ENCODE measurements at places on chromosomes 1 and 21. TPM values are rescaled to one million over a fixed set of nuclear protein-coding genes. Genes with fewer than 3 reads are reported as not detected.

- peaks cover 9% of the 10 kb centered on the region for H3K36me3 ChIP-seq
- no peak overlapping the region for H3K27ac ChIP-seq
- peaks cover 19% of the 10 kb centered on the region for H3K4me1 ChIP-seq
- no peak for DNase-seq
Measured at GRCh38 chr1:68103011-68103545, 52.7 kb upstream of the DIRAS3 start.

DNA sequence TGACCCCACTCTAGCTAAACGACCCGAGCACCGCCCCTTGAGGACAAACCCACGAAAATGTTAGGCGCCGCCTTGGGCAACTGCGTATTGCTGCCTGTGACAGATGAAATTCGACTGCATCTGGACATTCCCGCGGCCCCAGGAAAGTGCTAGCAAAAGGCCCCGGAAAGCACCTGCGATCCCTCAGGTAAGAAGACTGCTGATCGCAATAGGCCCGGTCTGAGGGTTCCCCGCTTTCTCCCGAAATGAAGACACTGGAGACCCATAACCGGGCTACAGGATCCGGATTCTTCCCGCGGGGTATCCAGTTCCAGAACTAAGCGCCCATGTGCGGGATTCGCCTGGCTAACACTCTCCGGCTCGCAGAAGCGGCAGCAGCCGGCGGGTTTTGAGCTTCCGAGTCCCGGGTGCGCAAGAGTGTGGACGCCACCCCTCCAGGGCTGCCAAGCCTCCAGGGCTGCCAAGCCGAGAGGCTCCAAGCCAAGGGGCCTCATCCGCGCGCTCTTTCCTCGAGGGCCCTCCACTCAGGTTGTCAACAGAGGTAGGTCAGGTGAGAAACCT is 157.9 kb upstream of the NBPF11 start:
- peaks cover 3% of the 10 kb centered on the region for H3K4me1 ChIP-seq
- peaks cover 75% of the 10 kb centered on the region for H3K27me3 ChIP-seq
- no peak overlapping the region for H3K4me3 ChIP-seq
- DNase-seq, result no peak
- H3K27ac ChIP-seq, result no peak overlapping the region
- H3K36me3 ChIP-seq, result peaks cover 7% of the 10 kb centered on the region

DNA sequence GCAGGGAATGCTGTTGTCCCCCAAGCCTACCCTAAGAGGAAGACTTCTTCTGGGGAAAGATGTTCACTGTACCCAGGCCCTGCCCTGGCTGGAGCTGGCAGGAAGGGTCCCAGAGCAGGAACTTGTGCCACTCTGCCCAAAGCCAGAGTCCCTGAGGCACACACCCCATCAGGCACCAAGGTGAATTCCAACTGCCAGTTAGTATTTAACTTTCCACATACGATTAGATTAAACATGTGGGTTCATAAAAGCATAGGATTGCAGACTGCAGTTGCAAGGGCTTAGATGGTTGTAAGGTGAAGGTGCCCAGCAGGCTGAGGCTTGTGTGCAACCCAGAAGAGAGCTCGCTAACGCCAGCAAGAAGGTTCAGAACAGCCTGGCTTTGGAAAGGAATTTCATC is at the start of gene KCNE2:
KCNE2 (plus strand) TSS at position 274 of the 400 bp plus-strand sequence. CDS start 6,473 bp downstream, outside the sequence.
- no peak within 1 kb of the TSS for H3K4me3 ChIP-seq
- H3K4me1 ChIP-seq, result peaks cover 14% of the 10 kb centered on the region
- H3K27ac ChIP-seq, result peak within 1 kb of the TSS; percentile 71
- H3K27me3 ChIP-seq, result peaks cover 3% of the 10 kb centered on the region

DNA sequence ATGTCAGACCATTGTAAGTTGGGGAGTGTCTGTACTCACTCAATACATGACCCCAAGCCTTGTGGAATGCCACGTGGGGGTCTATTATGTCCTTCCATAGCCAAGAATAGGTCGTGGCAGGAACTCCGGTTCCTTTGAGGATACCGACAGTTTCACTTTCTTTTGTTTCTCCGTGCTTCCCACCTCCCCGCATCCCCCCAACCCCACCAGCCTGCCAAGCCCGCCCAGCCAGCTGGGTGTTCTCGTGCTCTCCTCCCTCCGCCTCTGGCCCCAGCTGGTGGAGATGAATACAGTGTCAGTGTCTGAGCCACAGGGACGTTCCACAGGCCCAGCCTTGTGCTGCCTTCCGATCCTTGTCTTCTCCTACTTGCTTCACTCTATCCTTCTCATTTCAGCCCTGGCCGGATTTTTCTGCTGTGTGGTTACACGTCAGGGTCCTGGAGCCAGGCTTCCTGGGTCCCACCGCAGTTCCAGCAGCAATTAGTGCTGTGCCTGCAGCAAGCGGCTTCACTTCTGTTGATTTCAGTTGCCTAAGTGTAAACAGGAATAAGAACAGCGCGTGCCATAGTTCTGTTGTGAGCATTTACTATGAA is 4.1 kb upstream of the AGTRAP start:
- no peaks in the 10 kb centered on the region for H3K36me3 ChIP-seq
- H3K27ac ChIP-seq, result peak overlapping the region; percentile 46
- H3K27me3 ChIP-seq, result no peaks in the 10 kb centered on the region

DNA sequence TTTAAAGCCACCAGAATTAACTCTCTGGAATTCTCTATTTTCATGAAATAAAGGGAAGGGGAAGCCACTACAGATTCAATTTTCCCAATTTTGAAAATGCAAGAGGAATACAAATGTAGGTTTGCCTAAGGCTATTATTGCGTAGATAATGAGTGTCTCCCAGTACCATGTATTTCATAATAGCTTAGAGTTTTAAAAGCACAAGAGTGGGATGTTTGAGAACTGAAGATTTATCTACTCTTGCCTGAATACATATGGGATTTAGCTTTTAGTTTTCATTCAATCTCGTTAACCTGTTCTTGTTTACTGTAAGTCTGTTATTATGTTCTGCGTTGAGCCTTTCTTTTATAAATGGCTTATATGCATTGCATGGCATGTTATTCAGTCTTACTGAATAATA is 795.1 kb downstream of the BRINP3 start:
- no peak overlapping the region for H3K4me3 ChIP-seq
- DNase-seq, result no peak
- H3K36me3 ChIP-seq, result no peaks in the 10 kb centered on the region
- H3K27me3 ChIP-seq, result no peaks in the 10 kb centered on the region
- no peak overlapping the region for H3K27ac ChIP-seq

The HHIPL2 gene
- 0.23 TPM for total RNA-seq

- H3K27me3 ChIP-seq, result no peaks in the 10 kb centered on the region
- no peaks in the 10 kb centered on the region for H3K36me3 ChIP-seq
- no peak overlapping the region for H3K4me3 ChIP-seq
- H3K4me1 ChIP-seq, result no peaks in the 10 kb centered on the region
- H3K27ac ChIP-seq, result no peak overlapping the region
- DNase-seq, result no peak
Measured at GRCh38 chr1:101683561-101683960, 313.2 kb downstream of the OLFM3 start.

DNA sequence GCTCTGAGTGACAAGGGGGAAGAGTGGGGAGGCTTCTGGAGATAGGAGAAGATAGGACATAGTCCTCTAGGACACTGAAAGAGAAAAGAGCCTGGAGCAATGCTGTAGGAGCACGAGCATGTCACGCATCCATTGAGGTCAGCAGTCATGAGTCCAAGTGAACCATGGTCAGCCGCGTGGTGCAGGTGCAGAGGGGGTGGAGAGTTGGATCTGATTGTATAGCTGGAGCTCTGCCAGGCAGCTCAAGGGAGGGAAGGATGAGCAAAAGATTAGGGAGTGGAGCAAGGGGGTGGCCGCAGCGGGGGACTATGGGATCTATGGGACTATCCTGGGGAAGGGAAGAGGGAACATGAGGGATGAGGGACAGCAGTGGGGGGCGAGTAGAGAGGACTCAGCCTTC is 14.0 kb downstream of the PADI1 start:
- H3K4me3 ChIP-seq, result no peak overlapping the region
- no peaks in the 10 kb centered on the region for H3K36me3 ChIP-seq
- no peak for DNase-seq
- peaks cover 29% of the 10 kb centered on the region for H3K27me3 ChIP-seq

The DYRK3 gene
- total RNA-seq, result 12.5 TPM

The PPIAL4G gene
- not detected for total RNA-seq

GRCh38 chr1:47211796-47212269 is 20.2 kb downstream of the TAL1 start:
- peaks cover 34% of the 10 kb centered on the region for H3K27me3 ChIP-seq
- peaks cover 18% of the 10 kb centered on the region for H3K4me1 ChIP-seq
- peak overlapping the region; percentile 50 for H3K27ac ChIP-seq
- H3K4me3 ChIP-seq, result no peak overlapping the region
- DNase-seq, result no peak

The TFF2 gene
- not detected for total RNA-seq

The CHIA gene
- total RNA-seq, result not detected

DNA sequence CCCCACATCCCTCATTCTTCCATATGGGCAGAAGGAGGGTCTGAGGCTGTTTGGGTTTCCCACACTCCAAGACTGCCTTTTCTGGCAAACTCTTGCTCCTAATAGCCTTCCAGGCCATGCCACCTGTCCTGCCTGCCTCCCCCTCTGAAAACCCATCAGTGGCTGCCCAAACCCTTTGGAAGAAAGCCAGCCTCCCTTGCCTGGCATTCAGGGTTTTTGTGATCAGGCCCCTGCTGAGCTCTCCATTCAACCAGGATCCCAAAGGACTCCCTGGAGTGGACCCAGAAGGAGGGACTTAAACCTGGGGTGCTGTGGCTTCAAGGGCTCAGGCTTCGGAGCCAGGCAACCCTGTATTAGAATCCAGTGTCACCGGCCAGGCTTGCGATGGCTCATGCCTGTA is 4.2 kb upstream of the GUCA2A start:
- H3K4me3 ChIP-seq, result no peak overlapping the region
- no peak overlapping the region for H3K27ac ChIP-seq
- H3K36me3 ChIP-seq, result no peaks in the 10 kb centered on the region

The SAMD13 gene
- 2.3 TPM for total RNA-seq

The PLA2G5 gene
- total RNA-seq, result not detected

- H3K27ac ChIP-seq, result no peak overlapping the region
- H3K36me3 ChIP-seq, result peaks cover 5% of the 10 kb centered on the region
- peaks cover 7% of the 10 kb centered on the region for H3K4me1 ChIP-seq
- no peaks in the 10 kb centered on the region for H3K27me3 ChIP-seq
Measured at GRCh38 chr1:177809819-177810218, 160.0 kb downstream of the SEC16B start.

The SPRR2A gene
- total RNA-seq, result not detected

The PROK1 gene
- not detected for total RNA-seq

DNA sequence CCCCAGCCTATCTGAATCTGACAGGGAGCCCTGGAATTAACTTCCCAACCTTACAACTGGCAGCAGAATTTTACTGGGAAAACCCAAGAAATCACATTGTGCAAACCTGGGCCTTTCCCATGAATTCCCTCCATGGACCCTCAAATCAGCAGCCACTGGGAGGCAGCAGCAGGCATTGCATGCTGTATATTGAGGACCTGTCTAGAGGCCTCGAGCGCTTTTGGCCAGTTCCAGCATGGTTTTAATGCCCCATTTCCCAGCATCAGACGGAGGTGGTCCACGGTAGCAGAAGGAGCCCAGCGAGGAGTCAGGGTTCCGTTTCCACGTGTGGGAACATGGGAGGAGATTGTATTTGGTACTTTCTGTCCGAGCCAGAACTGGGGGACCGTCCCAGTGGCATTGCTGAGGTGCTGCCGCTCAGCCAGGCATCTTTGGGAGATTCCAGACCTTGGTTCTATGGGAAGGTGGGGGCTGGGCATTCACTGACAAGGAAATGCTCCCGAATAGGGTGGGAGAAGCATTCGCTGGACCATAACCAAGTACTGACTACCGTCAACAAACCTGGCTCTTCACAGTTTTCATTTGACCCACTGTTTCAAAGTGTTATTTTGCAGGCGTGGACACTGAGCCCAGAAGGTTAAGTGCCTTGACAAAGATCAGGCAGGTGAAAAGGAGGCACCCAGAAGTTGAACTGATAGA is 15.9 kb downstream of the BMP8A start:
- H3K27ac ChIP-seq, result no peak overlapping the region
- H3K27me3 ChIP-seq, result peaks cover 13% of the 10 kb centered on the region
- no peak overlapping the region for H3K4me3 ChIP-seq

DNA sequence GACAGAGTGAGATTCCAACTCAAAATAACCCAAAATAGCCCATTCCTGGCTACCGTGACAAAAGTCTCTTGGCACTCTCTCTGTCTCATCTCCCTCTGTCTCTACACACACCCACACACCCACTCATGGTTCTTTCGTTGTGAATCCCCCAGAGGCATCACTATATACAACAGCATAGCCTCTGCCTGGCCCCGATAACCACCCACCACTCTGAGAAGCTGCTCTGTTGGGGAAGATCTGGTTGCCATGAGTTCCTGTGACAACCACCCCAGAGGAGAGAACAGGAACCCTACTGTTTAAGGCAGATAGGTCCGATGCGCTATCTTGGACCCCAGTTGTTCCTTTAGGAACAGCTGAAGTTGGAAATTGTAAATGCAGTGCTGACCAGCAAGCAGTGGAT is 70.4 kb upstream of the LYST start:
- no peak for DNase-seq
- no peaks in the 10 kb centered on the region for H3K27me3 ChIP-seq
- peaks cover 12% of the 10 kb centered on the region for H3K4me1 ChIP-seq
- no peak overlapping the region for H3K4me3 ChIP-seq

- no peaks in the 10 kb centered on the region for H3K4me1 ChIP-seq
- no peaks in the 10 kb centered on the region for H3K27me3 ChIP-seq
- H3K4me3 ChIP-seq, result no peak overlapping the region
- no peaks in the 10 kb centered on the region for H3K36me3 ChIP-seq
Measured at GRCh38 chr1:189764391-189765320, 713.0 kb downstream of the BRINP3 start.

- no peak overlapping the region for H3K27ac ChIP-seq
- no peak overlapping the region for H3K4me3 ChIP-seq
- H3K4me1 ChIP-seq, result no peaks in the 10 kb centered on the region
Measured at GRCh38 chr1:14108356-14109275, 408.6 kb downstream of the PRDM2 start.

The GJB3 gene
- not detected for total RNA-seq

DNA sequence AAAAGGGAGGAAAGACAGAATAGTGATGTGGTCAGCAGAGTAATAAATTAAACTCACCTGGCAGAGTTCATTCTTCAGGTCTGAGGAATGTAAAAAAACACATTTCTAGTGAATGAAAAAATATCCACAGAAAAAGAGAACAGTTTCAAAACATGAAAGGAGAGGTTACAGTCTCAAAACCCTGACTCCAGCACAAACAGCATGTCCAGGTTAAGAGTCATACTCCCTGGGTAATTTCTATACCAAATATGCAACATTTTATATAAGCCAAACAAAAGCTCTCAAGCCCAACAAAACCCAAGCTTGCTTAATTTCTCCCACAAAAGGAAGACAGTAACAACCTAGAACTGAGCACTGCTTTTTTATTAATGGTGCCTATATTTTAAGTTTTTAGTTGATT is 173.0 kb downstream of the NTMT2 start:
- no peak overlapping the region for H3K27ac ChIP-seq
- H3K27me3 ChIP-seq, result peaks cover 3% of the 10 kb centered on the region
- H3K36me3 ChIP-seq, result no peaks in the 10 kb centered on the region
- no peak for DNase-seq

The ZNF362 gene
- total RNA-seq, result 56.3 TPM

Data from neural crest cell (in vitro differentiated cells).